ENCODE measurements at places on chromosomes 4 and X. TPM values are rescaled to one million over a fixed set of nuclear protein-coding genes. Genes with fewer than 3 reads are reported as not detected.

Gene XPNPEP2
- 0.45 TPM for polyA plus RNA-seq

DNA sequence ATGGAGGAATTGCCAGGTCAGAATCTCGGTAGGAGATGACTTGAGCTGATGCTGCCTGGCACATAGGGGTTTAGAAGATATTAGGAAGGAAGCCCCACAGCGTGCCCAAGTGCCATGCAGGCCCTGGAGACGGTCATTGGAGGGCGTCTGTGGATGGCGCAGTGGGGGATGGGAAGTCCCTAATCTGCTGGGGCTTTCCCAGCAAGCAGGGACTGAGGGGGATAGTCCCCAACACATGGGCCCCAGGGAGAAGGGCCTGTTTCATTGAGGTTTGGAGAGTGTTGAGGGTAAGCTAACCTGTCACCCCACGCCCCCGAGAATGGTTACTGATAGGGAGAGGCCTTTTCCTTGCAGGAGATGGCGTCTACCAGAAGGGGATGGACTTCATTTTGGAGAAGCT is 7.8 kb downstream of the TAFAZZIN start:
- DNase-seq: no peak

- no peak for DNase-seq
These were observed 446.3 kb upstream of the FSTL5 start for GRCh38 chr4:162610116-162610515.

- no peak for DNase-seq
These were observed 411.4 kb downstream of the IL1RAPL1 start for GRCh38 chrX:28998609-28999135.

Gene DCAF8L2
- not detected for polyA plus RNA-seq

- DNase-seq: no peak
These were observed 1.4 kb downstream of the DDX3X start for GRCh38 chrX:41335198-41335957.

- DNase-seq: peak; percentile 10
These were observed 276.9 kb downstream of the PTTG2 start for GRCh38 chr4:38237139-38237538.

GRCh38 chr4:163681208-163681821 is 186.8 kb downstream of the TMA16 start:
- DNase-seq: no peak

All from AG04450 (cell line).